8988T (cell line): ENCODE measurements at places on chromosomes 3 and 15.

DNA sequence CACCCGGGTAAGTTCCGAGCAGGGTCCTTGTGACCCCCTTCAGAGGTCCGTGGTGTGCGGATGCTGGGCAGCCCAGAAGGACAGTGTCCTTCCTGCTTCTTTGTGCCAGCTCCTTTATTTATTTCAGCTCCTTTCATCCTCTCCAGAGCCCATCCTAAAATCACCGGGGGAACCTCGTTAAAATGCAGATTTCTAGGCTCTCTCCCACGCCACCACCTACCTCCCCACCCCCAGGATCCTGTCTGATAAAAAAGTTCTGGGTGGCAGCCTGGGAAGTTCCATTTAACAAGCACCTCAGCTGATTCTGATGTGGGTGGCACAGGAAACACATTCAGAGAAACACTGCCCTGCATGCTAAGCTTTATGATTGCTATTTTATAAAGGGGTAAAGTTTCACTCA is 12.5 kb upstream of the IGF1R start:
- no peak for DNase-seq

- no peak for DNase-seq
Measured at GRCh38 chr3:189355481-189356201, 183.9 kb downstream of the TPRG1 start.

GRCh38 chr3:137194301-137194700 is 236.5 kb downstream of the IL20RB start:
- DNase-seq: no peak

GRCh38 chr15:100172356-100173024 is 169.3 kb downstream of the ADAMTS17 start:
- no peak for DNase-seq

DNA sequence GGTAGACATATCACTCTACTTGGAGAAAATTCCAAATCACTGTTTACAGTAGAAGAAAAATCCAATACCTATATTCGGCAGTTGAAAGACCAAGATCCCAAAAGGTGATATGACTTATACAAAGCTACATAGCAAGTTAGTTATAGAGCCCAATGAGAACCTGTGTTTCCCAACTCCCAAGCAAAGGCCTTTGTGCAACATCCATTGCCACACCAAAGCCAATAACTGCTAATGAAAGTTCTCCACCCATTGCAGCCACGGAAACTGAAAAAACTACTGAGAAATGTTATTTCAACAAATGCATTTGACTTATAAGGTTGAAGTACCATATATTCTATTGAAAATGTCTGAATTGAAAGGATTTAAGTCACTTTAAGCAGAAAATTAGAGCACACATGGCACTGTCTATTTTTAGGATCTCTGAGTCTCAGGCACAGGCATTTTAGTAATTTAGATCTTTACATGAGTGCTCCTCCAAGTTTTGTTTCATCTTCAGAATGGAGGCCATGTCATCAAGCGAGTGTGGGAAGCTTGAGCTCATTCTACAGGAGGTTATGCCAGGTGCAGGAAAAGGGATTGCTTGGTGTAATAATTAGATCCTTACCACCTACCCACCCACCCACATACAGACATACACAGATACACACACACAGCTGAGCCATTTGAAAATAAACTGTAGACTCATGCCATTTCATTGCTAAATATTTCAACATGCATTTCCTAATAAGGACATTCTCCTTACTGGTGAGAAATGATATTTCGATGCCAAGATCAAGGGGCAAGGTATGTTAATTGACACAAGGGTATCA is 19.7 kb upstream of the ANO10 start:
- DNase-seq: no peak

- no peak for DNase-seq
Measured at GRCh38 chr15:73079565-73079964, 27.3 kb downstream of the NEO1 start.

DNA sequence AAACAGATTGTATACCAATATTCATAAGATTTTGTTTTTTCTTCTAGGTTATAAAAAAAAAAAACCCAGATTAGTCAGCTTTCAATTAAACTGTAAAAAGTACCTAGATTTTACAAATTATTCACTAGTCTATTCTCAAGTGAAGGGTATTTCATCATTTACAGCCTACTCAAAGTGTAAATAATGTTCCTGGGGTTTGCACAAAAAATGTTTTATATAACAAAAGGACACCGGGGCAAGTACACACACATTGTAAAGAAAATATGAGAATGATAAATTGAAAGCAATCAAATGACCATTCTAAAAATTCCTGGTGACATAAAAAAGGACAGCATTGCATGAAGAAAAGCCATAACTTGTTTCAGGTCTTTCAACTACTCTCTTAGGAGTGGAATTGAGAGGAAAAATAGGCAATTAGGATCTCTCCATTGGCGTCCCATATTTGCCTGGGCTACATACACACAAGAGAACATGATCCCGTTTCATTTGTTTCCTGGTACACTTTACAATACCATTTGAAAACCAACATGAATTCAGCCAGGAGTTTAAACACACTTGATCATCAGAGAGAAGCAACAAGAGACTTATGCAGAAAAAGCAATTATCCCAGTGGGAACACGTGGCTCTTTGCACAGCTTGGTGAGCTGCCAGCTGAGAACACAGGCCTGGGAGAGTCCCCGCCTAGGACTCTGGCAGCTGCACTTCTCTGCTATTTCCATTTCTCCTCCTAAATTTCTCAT is 1039.2 kb downstream of the ROBO1 start:
- DNase-seq: no peak

DNA sequence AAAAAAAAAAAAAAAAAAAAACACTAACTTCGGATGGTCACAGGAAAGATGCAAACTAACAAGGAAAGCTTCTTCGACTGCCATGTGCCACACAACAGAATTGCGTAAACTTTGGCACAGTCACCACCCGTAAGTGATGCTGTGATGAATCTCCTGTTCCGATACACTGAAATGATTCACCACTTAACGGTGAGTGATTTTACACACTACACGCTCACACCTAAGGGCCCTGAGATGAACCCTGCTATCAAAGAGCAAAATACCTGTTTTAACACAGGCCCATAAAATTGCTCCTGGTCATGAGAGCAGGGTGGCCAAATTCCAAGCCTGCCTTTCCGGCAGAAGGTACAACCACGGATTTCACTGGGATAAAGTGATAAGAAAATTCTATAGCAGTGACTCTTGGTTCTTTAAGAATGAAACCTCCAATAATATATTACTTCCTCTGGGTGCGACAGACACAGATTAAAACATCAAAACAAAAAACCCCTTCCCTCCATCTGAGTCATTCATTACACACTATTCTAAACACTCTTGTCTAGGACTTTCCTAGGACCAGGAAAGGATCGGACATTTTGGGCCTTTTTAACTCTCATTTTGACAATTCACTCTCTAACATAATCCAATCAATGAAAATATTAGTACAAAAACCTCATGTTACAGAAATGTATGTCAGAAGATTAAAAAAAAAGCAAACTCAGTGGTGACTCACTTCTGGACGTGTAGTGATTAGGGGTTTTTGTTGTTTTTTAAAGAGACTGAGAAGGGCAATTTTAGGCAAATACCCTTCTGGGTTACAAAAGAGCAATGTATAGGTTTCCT is 28.3 kb downstream of the LRIG1 start:
- no peak for DNase-seq

DNA sequence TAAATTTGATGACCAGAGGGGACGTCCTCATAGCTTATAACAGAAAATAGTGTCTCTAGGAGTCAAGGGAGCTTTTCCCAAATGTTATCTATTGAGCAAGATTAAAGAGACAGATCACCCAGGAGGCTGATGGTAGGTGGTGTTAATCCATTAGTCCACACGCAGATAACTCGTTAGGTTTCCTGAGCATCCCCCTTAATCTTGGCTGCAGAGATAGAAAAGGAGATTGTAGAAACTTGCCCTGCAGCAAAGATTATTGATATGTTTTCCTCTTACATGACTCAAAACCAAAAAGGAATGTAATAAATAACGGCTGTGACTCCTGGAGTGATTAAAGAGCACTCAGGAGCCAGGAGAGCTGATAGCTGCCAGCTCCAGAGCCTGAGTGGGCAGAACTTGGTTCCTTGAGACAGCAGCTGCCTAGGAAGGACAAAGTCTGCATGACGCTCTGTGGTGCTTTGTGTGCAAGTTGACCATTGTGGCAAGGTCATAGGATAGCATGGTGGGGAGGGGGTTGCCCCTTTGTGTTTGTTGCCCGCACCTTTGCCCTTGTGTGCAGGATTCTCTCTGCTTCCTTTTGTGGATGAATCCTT is 234.8 kb downstream of the PTPRG start:
- no peak for DNase-seq

DNA sequence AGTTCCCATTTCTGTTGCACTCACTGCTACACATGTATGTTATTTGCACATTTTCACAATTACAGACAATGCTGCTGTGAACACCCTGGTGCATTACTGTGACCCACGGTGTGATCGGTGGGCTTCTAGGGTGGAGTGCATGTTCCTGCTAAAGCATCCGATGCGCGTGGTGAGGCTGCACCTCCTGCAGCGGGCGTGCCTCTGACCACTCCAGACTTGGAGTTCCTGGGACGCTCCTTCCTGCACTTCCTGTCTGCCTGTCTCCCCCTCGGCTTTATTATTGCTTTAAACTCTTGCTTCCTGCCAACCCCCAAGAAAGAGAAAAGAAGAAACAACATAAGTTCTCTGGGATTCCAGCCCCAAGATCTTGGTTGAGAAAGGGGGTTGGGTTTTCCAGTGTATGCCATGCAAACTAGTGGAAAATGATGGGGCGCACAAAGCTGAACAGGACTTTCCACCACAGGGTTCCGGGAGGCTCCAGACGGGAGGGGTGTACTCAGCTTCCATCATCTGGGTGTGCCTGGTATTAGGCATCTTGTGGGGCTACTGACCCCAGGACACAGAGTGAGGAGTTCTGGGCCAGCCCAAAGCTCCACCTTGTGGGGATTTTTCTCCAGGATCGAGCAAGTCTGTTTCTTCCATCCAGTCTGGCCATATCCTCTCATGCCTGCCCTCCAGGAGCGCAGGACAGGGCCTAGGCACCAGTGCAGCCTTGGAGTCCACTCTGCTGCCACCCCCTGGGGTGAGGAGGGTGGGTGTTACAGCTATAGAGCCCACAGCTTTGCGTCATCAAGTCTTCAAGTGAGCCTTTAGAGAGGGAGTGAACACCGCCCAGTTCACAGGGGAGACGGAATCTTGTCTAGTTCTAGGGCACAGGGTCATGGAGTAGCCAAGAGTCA is 11.2 kb downstream of the RPL32 start:
- DNase-seq: no peak

DNA sequence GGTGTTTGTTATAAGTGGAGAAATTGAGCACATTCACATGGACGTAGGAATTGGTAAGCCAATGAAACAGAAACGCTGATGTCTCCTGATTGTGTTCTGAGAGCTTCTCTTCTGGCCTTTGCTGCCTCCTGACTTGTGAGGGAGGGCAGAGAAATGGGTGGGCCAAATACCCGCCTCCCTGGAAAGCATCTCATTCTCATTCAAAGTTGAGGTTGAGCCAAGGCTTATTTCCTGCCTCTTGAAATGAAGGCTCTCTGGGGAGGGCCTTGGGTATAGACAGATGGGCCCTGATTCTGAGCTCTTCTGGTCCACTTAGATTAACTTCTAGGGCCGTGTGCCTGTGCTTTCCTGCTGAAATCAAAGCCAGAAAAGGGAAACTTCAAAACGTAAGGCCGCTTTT is 57.4 kb upstream of the MYZAP start:
- DNase-seq: no peak

DNA sequence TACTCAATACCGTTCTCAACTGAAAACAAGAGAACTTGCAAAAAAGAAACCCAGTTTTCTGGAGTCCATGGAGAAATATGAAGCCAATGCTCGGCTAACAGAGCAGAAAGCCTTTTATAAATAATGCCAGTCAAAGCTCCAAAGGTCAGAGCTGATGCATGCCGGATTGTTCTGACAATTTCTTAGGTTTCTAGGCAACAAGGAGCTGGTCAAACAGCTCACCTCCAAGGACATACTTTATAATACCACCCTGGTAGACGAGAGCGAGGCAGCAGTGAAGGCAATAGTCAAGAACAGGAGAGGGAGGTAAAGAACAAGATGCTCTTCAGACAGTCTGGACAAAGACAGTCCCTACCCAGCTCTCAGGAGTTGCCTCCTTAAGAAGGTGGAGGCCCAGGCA is 111.1 kb downstream of the UBE3A start:
- no peak for DNase-seq

DNA sequence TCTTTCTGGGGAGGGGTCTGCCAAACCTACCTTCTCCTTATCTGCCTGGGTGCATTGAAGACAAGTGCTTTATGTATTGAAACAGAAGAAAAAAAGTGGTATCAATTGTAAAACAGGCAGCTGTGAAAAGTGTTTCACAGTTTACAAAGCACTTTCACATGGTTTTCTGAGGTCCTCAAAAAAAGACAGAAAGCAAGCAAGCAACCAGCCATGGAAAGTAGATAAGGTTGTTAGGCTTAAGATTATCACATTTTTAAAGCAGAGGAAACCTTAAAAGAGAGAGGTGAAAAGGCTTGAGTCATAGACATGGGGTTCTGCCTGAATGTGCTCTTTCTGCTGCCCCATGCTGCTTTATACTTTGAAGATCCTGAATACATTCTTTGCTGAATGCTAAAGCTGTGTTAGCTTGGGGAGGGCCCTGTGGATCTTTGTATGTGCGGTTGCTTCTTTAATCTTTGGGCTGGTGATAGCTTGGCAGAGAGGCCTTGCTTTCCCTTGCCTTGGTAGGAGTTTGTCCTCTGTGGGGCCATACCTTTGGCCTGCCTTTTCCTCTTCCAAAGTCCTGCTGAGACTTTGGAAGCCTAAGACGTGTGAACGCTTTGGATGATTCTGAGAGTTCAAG is 2.6 kb downstream of the SMAD3 start:
- DNase-seq: no peak

- no peak for DNase-seq
Measured at GRCh38 chr3:178916223-178916622, 155.4 kb downstream of the ZMAT3 start.

DNA sequence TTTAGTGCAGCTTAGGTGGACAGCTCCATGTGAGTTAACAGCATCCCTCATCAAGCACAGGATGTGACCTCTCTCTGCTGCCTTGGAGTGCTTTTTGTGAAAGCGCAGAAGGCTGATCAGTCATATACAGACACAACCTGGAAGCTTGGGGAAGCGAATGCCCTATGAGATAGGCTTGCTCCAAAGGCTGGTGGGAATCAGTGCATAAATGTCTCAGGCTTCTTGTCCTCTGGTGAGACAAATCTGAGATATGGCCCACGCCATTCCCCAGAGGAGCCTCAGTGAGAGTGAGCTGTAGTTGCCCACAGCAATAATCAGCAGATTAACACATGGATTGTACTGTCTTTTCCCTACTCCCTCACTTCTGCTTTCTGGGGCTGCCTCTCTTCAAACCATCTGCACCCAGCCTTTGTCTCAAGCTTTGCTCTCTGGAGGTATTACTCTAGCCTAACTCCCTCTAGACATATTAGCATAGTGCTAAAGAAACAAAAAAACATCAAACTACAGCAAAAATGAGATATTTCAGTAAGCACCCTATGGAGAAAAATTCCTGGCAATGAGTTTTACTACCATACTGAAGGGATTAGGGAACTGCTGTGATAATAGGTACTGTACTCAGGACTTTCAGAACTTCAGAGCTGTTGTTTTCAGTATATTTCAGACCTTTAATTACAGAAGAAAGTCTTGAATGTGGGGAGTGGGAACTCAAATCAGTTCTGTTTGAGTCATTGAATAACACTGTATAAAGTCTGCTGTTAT is 113.7 kb downstream of the OXSM start:
- DNase-seq: no peak
